Type B pancreatic cell (in vitro differentiated cells): ENCODE measurements at places on chromosomes 12 and 14.

- peaks cover 21% of the 10 kb centered on the region for H3K4me1 ChIP-seq
- no peaks in the 10 kb centered on the region for H3K27me3 ChIP-seq
- no peak for DNase-seq
- H3K27ac ChIP-seq: no peak overlapping the region
- no peak overlapping the region for H3K4me3 ChIP-seq
Measured at GRCh38 chr12:110728628-110729027, 14.1 kb downstream of the PPP1CC start.

GRCh38 chr14:102043251-102044025, 43.4 kb downstream of the HSP90AA1 start:
- no peaks in the 10 kb centered on the region for H3K27me3 ChIP-seq
- H3K4me1 ChIP-seq: no peaks in the 10 kb centered on the region
- H3K27ac ChIP-seq: no peak overlapping the region
- no peaks in the 10 kb centered on the region for H3K36me3 ChIP-seq

DNA sequence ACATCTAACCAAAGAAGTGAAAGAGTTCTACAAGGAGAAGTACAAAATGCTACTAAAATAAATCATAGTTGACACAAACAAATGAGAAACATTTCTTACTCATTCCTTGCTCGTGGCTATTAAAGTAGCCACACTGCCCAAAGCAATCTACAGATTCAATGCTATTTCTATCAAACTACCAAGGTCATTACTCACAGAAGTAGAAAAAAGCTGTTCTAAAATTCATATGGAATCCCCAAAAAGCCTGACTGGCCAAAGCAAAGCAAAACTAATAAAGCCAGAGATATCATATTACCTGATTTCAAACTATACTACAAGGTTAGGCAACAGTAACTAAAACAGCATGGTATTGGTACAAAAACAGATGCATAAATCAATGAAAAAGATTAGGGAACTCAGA, 305.6 kb downstream of the RPAP3 start:
- no peak for DNase-seq
- no peak overlapping the region for H3K27ac ChIP-seq
- H3K4me3 ChIP-seq: no peak overlapping the region

DNA sequence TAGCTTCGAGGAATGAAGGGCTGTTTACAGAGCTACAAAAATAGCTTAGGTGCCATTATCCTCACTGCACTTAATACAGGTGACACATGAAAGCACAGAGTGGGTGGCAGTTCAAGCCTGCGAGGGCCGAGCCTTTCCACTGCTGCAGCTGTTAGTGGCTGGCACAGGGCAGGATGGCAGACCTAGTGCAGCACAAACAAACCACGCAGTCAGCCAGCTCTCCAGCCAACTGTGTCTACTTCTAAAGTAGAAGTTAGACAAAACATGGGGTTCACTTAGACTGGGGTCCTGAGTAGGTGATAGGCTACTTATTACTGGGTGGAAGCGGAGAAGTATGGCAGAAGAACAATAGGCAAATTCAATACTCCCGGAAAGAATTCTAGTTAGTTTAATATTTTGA, 95.4 kb downstream of the DUSP16 start:
- H3K27ac ChIP-seq: no peak overlapping the region
- no peak overlapping the region for H3K4me3 ChIP-seq
- no peak for DNase-seq
- H3K4me1 ChIP-seq: no peaks in the 10 kb centered on the region
- H3K27me3 ChIP-seq: no peaks in the 10 kb centered on the region
- H3K36me3 ChIP-seq: peaks cover 56% of the 10 kb centered on the region

DNA sequence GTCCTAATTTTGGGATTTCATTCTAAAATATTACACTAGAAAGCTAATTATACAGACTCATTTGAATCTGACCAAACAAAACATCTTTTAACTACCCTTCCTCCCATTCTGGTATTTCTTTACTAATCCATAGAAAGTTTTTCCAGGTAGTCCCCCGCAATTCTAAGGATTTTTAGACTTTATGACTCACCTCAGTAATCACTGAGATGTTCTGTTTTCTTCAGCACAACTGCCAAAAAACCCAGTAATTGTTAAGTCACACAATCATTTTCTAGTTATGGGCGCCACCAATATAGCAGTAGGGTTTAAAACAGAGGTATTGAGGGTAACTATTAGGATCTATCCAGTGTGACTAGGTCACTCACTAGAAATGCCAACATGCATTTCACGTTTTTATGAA, 1.6 kb upstream of the ARID4A start:
- H3K36me3 ChIP-seq: peaks cover 16% of the 10 kb centered on the region
- no peak overlapping the region for H3K4me3 ChIP-seq
- H3K27me3 ChIP-seq: no peaks in the 10 kb centered on the region

DNA sequence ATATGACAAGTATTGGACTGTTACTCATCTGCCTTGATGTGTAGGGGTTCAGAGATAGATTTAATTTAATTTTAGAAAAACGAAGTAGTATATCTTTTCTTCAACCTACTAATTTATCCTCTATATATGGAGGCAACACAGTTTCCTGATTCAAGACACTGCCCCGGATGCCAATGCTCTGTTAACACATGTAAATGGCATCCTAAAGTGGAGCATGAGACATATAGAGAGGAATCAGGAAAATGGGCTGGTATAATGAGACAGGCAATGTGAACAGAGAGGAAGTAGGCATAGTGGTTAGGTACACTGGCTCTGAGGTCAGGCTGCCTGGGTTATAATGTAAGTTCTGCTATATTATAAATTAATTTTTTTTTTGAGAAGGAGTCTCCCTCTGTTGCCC, 85.6 kb downstream of the OTOGL start:
- no peaks in the 10 kb centered on the region for H3K27me3 ChIP-seq
- H3K27ac ChIP-seq: no peak overlapping the region
- H3K4me3 ChIP-seq: no peak overlapping the region
- no peaks in the 10 kb centered on the region for H3K36me3 ChIP-seq
- DNase-seq: no peak

DNA sequence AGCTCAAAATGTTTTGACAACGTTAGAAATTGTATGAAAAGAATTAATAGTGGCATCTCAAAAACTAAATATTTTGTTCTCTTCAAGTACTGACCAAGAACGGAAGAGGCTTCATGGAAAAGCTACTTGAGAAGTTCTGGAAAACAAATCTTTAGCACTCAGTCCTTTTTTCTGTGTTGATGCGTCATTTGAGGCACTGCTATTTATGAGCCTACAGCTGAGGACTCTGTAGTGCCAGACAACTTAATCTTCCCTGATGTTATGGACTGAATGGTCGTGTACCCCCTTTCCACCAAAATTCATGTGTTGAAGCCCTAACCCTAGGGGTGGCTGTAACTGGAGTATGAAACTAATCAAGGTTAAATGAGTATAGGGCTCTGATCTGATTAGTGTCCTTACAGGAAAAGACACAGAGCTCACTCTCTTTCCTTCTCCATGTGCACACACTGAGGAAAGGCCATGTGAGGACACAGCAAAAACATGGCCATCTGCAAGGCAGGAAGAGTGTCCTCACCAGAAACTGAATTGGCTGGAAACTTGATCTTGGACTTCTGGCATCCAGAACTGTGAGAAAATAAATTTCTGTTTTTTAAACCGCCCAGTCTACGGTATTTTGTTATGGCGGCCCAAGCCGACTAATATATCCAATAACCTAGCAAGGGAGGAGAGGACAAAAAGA, 337.0 kb upstream of the CLEC14A start:
- no peaks in the 10 kb centered on the region for H3K27me3 ChIP-seq
- no peak overlapping the region for H3K27ac ChIP-seq
- no peak for DNase-seq
- H3K36me3 ChIP-seq: no peaks in the 10 kb centered on the region

GRCh38 chr12:111253213-111253612, 115.7 kb downstream of the PHETA1 start:
- DNase-seq: no peak
- no peaks in the 10 kb centered on the region for H3K36me3 ChIP-seq
- no peak overlapping the region for H3K4me3 ChIP-seq
- H3K4me1 ChIP-seq: no peaks in the 10 kb centered on the region

- no peak for DNase-seq
- H3K4me1 ChIP-seq: peaks cover 40% of the 10 kb centered on the region
- peaks cover 23% of the 10 kb centered on the region for H3K36me3 ChIP-seq
- peak overlapping the region; percentile 14 for H3K27ac ChIP-seq
- H3K27me3 ChIP-seq: no peaks in the 10 kb centered on the region
Measured at GRCh38 chr12:95173392-95174251, 43.6 kb downstream of the FGD6 start.

- peaks cover 4% of the 10 kb centered on the region for H3K36me3 ChIP-seq
- peaks cover 19% of the 10 kb centered on the region for H3K27me3 ChIP-seq
- no peak overlapping the region for H3K27ac ChIP-seq
- no peak overlapping the region for H3K4me3 ChIP-seq
- no peak for DNase-seq
Measured at GRCh38 chr14:33655421-33655820, 295.5 kb downstream of the EGLN3 start.

GRCh38 chr12:25491396-25492325, 61.4 kb downstream of the LMNTD1 start:
- H3K36me3 ChIP-seq: peaks cover 10% of the 10 kb centered on the region
- no peak overlapping the region for H3K27ac ChIP-seq
- peaks cover 11% of the 10 kb centered on the region for H3K4me1 ChIP-seq
- DNase-seq: no peak
- no peaks in the 10 kb centered on the region for H3K27me3 ChIP-seq
- H3K4me3 ChIP-seq: no peak overlapping the region

- H3K27ac ChIP-seq: no peak overlapping the region
- no peak for DNase-seq
- H3K4me1 ChIP-seq: peaks cover 1% of the 10 kb centered on the region
- peaks cover 4% of the 10 kb centered on the region for H3K36me3 ChIP-seq
- H3K4me3 ChIP-seq: no peak overlapping the region
Measured at GRCh38 chr12:95390932-95391331, 83.0 kb upstream of the METAP2 start.

GRCh38 chr14:68373847-68374444, 418.9 kb downstream of the ZFP36L1 start:
- H3K4me1 ChIP-seq: peaks cover 42% of the 10 kb centered on the region
- no peak overlapping the region for H3K4me3 ChIP-seq
- no peak overlapping the region for H3K27ac ChIP-seq
- peaks cover 8% of the 10 kb centered on the region for H3K36me3 ChIP-seq
- no peak for DNase-seq

DNA sequence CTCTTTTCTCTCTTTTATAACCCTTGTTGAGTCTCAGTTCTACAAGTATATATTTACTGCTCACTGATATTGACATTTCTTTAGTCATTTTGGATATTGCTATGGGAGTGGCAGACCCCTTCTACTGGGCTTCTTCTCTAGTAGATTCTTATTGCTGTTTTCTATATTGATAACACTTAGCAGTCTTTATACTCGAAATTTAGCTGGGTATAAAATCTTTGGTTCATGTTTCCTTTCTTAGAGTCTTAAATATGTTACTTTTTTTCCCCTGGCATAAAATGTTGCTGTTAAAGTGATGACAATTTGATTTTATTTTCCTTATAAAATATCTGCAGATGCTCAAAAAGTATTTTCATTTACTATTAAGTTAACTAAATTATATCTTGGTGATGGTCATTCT, 32.6 kb downstream of the VRK1 start:
- peaks cover 26% of the 10 kb centered on the region for H3K36me3 ChIP-seq
- no peak for DNase-seq
- H3K27ac ChIP-seq: no peak overlapping the region
- no peaks in the 10 kb centered on the region for H3K27me3 ChIP-seq
- no peak overlapping the region for H3K4me3 ChIP-seq

DNA sequence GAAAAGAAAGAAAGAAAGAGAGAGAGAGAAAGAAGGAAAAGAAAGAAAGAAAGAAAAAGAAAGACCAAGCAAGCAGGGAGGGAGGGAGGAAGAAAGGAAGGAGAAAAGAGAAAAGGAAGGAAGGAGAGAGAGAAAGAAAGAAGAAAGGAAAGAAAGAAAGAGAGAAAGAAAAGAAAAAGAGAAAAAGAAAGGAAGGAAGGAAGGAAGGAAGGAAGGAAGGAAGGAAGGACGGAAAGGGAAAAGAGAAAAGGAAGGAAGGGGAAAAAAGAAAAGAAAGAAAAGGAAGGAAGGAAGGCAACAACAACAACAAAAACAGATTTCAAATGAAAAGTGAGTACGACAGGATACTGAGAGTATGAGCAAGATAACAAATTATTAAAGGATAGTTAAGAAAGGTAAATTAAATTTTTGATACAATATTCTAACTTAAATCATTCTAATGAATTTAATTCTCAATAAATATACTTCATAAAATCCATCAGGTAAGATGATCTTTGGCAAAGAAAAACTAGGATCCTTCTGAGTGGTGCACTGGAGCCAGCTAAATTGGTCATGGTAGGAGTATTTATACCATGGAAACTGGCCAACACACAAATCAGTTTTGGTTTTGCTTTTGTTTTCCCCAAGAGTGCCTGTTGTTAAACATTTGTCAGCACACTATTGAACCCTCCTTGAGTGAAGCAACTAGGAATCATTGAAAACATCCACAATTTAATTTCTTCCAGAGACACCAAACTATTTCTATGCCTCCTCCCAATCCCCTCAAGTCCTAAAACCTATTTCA, 56.1 kb upstream of the DYRK2 start:
- H3K4me1 ChIP-seq: peaks cover 17% of the 10 kb centered on the region
- H3K27me3 ChIP-seq: no peaks in the 10 kb centered on the region
- no peaks in the 10 kb centered on the region for H3K36me3 ChIP-seq
- DNase-seq: no peak
- peak overlapping the region; percentile 54 for H3K4me3 ChIP-seq

DNA sequence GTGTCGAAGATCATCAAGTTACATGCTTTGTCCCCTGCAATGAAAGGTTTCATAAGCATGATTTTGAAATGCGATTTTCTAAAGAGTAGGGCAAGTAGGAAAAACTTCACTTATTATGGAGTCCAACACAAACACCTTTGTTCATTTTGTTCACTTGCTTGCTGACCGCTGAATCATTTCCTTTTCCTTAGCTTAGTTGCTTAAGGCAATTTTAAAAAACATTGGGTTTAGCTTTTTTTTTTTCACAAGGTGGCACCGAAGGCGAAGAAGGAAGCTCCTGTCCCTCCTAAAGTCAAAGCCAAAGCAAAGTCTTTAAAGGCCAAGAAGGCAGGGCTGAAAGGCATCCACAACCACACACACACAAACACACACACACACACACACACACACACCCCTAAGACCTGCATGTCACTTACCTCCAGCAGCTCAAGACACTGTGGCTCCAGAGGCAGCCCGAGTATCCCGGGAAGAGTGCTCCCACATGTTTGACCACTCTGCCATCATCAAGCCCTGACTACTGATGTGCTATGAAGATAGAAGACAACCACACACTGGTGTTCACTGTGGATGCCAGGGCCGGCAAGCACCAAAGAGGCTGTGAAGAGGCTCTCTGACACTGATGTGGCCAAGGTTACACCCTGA, 11.4 kb downstream of the MANSC1 start:
- DNase-seq: no peak
- H3K4me1 ChIP-seq: peaks cover 9% of the 10 kb centered on the region
- H3K27ac ChIP-seq: no peak overlapping the region
- H3K4me3 ChIP-seq: no peak overlapping the region

GRCh38 chr12:65156366-65156841, 13.0 kb upstream of the LEMD3 start:
- H3K4me1 ChIP-seq: no peaks in the 10 kb centered on the region
- DNase-seq: no peak
- no peak overlapping the region for H3K4me3 ChIP-seq
- no peaks in the 10 kb centered on the region for H3K36me3 ChIP-seq
- no peak overlapping the region for H3K27ac ChIP-seq

- no peak for DNase-seq
- no peaks in the 10 kb centered on the region for H3K27me3 ChIP-seq
- no peak overlapping the region for H3K4me3 ChIP-seq
- H3K36me3 ChIP-seq: no peaks in the 10 kb centered on the region
- no peak overlapping the region for H3K27ac ChIP-seq
Measured at GRCh38 chr14:40053416-40053815, 621.2 kb upstream of the FBXO33 start.

GRCh38 chr12:90745211-90745610, 209.8 kb downstream of the CCER1 start:
- H3K4me3 ChIP-seq: no peak overlapping the region
- no peak for DNase-seq
- H3K36me3 ChIP-seq: no peaks in the 10 kb centered on the region
- H3K4me1 ChIP-seq: no peaks in the 10 kb centered on the region
- H3K27me3 ChIP-seq: no peaks in the 10 kb centered on the region
